Mucosa of gallbladder (tissue), 1 donor: ENCODE measurements at places on chromosomes 3 and 15.

DNA sequence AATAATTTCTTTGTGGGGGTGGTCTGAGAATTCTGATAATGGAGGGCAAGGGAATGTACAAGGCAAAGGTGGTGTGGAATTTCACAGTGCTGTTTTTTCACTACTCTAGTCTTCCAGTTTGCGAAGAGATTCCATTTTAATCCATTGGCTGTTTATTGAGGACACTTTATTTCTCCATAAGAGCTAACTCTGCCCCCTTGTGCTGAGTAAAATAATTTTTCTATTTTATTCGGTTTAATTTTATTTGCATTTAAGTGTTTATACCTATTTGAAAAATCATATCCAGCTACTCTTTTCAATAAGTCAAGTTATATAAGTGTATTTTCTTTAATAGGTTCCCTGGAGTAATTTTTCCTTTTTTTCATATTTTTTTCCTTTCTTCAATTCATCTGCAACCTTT is 840.1 kb downstream of the TUSC7 start:
- no peak for DNase-seq

DNA sequence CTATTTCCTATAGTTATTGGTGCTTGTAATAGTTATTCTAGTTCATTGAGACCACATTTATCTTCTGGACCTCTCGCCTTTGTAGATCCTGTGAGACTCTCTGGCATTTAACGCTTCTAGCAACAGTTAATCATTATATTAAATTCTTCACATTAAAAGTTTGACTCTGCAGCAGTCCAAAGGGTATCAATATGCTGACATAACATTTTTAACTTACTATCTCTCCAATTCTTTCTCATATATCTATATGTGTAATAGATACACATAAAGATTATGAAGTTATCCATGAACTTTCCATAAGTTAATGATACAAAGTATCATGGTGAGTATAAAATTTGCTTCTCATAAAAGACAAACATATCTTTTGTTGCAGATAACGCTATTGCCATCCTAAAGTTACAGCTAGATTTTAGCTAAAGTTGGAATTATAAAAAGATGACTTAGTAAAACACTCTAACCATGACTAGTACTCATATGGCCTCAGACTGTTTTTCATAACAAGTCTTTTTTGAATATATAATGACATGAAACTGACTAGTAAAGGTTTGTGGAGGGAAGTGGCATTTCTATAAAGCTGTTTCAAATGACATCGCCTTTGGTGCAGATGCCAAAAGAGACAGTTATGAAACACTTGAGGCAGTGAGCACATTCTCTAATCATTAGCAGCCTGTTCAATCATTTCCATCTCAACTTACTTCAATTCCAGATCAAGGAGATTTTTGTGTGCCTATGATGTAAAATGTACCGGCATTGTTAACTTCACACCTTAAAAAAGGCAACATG is 379.3 kb upstream of the CBLB start:
- no peak for DNase-seq

GRCh38 chr3:66362541-66362941 is 138.3 kb downstream of the LRIG1 start:
- no peak for DNase-seq

GRCh38 chr15:88813960-88814359 is 10.7 kb downstream of the ACAN start:
- DNase-seq = no peak

DNA sequence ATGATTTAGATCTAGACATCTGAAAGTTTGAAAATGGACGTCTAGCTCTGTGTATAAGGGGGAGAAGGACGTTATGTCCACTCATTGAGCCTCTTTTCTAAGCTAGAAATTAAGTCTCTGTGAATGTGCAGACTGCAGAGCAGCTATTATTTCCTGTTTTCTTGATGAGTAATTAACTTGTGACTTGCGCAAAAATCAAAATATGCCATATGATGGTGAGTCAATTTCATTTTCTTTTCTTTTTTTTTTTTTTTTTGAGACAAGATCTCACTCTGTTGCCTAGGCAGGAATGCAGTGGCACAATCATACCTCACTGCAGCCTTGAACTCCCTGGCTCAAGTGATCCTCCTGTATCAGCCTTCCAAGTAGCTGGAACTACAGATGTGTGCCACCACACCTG is 14.1 kb downstream of the LACTB start:
- no peak for DNase-seq

DNA sequence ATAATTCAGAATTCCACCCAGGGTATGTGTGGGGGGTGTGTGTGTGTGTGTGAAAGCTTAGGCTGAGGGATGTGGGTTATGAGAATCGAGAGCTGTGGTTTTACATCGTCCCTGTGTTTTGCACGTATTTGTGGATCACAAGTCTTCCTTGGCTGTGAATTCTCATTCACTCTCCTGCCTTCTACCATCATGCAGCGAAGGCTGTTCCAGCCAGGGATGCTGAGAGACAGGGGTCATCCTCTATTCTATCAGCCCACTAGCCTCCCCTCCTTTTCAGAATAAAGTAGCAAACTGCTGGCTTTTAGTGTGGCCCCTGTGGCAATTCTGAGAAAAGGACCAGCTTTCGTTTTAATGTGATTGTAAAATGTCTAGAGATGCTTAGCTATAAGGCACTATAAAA is 460.6 kb upstream of the NR2F2 start:
- no peak for DNase-seq

- DNase-seq = peak; percentile 56
Measured at GRCh38 chr15:64019764-64020163, 26.5 kb downstream of the DAPK2 start.

DNA sequence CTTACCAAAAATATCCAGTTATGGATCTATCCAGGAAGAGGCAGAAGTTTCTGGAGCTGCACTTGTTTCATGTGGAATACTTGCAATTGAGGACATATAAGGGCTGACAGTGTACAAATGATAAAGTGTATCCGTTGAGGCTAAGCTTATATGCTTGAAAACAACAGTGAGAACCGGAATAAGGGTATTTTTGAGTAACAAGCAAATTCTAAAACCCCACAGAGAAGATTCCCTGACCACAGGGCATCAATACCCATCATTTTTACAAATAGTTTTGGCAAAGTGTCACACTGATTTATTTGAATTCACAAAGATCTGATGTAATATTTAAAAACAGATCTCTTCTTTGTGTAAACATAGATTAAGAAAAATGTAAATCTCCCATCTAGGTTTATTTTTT is 208.4 kb downstream of the FMN1 start:
- no peak for DNase-seq

DNA sequence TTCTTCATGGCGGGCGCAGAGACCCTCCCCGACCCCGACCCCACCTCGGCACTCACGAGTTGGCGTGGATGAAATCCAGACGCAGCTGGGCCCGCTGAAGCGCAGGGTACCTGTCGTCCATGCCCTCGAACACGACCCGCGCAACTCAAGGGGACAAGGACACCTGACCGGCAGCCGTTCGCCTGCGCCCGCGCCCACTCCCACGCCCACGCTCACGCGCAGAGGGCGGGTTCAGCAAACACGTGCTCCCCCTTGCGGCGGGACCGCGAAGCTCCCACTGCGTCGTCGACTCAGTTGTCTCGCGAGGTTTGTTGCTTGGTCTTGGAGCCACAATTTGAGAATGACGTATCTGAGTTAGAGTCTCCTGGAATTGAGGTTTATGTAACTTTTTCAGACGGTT is at the start of gene MORC1:
MORC1 (minus strand) TSS at position 196 of the 400 bp plus-strand sequence; CDS start at position 121, 75 bp downstream.
- DNase-seq = no peak

GRCh38 chr15:29631076-29632070 is 190.9 kb downstream of the TJP1 start:
- no peak for DNase-seq

GRCh38 chr3:47588587-47588986 is 9.9 kb upstream of the CSPG5 start:
- no peak for DNase-seq

GRCh38 chr15:38197553-38197952 is 55.1 kb upstream of the SPRED1 start:
- no peak for DNase-seq
